ENCODE measurements at places on chromosomes 5 and 9.
A peak's percentile ranks its signal among the peaks of the same experiment; 100 is the strongest.

DNA sequence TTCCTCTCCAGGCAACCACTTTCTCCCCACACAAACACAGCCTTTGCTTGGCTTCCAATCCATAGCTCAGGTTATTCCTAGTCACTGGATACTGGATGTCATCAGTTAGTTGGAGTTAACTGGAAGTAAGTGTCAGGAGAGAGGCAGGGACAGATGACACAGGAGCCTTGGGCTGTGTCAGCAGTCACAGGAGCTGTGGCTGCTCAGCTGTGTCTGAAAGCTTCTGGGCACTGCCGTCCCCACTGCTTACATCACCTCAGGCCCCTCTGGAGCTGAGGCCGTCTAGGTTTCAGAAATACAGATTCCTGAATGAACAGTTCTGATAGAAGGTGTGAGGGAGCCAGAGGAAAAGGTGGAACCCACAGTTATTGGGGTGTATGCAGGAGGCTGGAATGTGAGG is 17.3 kb upstream of the FAM240B start:
- DNase-seq, result no peak

DNA sequence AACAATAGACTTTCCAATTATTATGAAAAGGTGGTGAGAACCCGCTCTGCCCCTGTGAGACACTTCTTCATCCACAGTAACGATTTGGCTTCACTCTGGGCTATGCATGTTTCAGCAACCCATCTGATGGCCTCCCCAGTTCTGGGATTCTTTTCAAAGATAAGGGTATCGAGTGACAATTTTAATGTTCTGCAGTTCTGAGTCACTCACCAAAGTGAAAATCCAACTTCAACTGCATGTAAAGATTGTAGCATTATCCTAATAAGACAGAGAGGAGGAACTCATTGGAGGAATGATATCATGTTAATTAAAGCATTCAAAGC is 1078.3 kb upstream of the SEMA6A start:
- no peak for DNase-seq

DNA sequence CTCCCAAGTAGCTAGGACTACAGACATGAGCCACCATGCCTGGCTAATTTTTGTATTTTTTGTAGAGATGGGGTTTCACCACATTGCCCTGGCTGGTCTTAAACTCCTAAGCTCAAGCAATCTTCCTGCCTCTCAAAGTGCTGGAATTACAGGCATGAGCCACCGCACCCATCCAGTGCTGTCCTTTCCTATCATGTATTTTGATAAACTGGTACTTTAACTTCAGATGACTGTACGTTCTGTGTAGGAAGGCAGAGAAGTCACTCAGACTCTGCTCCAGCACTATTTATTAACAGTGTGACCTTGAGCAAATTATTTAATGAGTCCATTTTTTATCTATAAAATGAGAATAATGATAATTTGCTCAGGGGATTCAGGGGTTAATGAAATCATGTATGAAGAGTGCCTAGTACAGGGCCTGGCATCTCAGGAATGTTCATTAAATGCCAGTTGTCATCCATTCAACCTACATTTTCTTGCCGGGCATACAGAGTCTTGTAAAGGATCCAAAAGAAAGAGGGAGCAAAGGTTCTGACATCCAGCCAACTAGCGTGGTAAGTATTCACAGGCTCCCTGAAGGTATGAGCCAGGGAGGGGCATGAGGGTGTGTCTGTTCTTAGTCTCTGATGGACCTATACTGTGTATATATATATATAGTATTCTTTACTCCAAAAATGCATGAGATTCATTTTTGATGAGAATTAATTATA is 201.9 kb downstream of the PBX3 start:
- no peak for DNase-seq

- no peak for DNase-seq
Measured at GRCh38 chr5:157263496-157264090, 2.3 kb upstream of the CYFIP2 start.

- DNase-seq, result no peak
Measured at GRCh38 chr9:93964685-93965084, 9.5 kb upstream of the BARX1 start.

DNA sequence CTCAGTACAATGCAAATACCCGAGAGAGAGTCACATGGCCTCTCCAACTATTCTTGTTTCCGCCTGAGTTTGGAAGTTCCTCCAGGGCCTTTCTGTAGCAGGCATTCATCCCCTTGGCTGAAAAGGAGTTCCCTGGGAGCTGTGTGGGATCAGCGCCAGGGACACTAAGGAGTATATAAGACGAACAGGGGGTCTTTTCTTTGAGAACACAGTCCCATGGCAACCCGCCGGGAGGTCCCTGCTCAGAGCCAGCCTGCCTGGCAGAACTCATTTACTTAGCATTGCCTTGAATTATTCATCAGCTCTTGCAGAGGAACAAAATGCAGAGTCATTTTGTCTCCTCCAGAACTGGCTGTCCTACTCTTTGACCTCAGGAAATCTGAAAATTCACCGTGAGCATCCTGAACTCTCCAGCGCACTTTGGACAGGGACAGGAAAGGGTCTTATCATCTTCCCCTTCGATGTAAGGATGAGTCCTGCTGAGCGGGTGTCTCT is 120.4 kb upstream of the OSMR start:
- no peak for DNase-seq

GRCh38 chr5:112973036-112973435 is 3.6 kb upstream of the DCP2 start:
- DNase-seq, result no peak

- DNase-seq, result no peak
Measured at GRCh38 chr5:89292487-89292886, 409.5 kb upstream of the MEF2C start.

DNA sequence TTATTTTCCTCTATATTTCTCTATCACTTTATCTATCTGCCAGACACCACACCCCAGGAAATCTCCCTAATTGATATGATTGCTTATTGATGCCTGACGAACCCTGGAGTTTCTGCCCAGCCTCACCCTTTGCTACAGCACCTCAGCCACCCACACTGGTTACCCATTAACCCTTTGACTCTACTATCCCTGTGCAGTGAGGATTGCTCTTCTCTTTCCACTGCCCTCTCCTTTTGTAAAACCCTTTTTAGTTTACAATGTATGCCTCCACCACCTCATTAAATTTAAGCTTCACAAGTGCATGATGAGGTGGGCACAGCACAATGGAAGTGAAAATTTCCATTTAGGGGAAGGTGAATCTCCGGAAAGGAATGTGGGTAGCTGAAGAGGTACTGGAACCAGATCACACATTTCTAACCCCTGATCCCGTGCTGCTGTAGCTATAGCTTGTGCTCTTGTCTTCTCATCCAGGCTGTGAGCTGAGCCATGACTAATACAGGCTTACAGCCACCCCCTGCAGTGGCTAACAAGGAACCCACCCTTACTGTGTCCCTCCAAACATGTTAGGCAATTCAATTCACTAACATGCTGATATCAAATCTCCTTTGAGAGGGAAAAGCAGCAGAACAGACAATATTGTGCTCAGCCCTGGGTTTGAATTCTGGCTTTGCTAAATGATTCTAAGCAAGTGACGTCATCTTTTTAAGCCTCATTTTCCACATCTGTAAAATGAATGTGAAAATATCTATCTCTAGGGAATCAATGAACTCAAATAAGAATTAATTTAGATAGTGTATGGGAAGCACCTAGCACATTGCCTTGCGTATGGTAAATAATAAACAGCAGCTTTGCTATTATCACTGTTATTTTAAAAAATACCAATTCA is 186.9 kb upstream of the TRIM32 start:
- DNase-seq, result no peak

DNA sequence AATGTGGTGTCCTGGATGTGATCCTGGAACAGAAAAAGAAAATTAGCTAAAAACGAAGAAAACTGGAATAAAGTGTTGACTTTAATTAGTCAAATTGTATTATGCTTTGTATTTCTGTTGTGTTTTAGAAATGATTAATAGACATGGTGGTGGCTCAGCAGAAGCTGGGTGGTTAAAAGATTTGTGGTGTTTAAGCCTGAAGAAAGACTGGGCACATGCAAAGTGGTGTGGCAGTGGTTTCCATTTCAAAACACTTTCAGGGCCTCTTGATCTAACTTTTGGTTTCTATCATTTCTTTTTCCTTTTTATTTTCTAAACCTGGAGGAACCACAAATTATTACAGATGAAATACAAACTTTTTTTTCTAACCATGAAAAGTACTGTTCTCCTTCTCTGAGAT is 44.1 kb downstream of the ADGRV1 start:
- DNase-seq, result no peak

DNA sequence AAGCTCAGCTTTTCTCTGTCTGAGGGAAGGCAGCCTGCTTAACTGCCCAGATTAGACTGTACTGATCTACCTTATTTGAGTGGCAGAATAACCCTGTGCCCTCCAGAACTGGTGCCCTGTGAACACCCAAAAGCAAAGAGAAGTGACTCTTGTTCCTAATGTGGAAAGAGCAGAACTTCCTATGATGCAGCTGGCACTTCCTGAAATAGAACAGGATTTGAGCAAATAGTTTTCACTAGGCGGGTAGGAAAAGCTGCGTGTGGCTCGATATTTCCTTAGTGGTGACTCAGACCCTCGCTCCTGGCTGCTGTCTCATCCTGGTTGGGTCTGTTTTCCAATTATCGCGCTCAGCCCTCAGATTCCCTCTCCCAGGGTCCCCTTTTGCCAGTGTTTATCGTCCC is 89.9 kb downstream of the SH3TC2 start:
- DNase-seq, result no peak

- peak; percentile 99 for DNase-seq
Measured at GRCh38 chr5:1315709-1316587, 21.1 kb upstream of the TERT start.

DNA sequence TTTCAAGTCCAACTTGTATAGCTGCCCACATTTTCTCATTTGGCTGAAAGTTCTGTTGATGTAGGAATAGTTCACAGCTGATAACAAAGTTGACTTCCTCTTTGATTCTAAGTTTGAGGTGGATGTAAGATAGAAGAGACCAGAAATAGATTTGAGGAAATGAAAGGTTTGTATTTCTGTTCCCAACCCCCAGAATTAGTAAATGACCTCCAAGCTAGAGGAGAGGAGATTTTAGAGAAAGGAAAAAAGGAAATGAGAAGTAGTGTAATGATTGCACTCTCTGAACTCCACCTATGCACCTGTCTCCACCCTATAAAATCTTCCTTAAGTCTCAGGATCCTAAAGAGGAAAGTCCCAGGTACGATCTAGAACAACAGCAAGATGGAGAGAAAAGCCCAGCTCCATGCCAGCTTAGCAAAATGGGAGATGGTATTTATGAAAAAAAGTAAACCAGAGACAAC is 130.4 kb upstream of the POC5 start:
- no peak for DNase-seq

Data from NCI-H345 (cell line).